CD8-positive, alpha-beta T cell (primary cell): ENCODE measurements at places on chromosomes 6 and 20.

- DNase-seq = no peak
Observed at GRCh38 chr20:58753922-58754551, 61.4 kb downstream of the NPEPL1 start.

DNA sequence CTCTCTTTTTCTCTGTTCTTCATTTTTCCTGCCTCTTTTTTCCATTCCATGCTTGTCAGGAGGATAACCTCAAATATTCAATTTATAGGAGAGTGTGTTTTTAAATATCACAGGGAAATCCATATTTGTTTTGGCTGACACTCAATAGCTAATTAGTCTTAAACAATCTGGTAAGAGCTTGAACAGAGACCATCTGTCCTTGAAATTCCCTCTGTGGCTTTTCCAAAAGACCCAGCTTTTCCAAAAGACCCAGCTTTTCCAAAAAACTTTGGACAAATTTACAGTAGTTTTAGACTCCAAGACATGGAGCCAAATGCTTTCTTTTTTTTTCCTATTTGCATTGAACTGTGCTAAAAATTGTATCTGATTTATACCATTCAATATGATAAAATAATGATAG lies 127.4 kb upstream of the FAM83B start:
- no peak for DNase-seq

GRCh38 chr6:67679566-67680296 lies 955.4 kb upstream of the ADGRB3 start:
- DNase-seq = no peak

DNA sequence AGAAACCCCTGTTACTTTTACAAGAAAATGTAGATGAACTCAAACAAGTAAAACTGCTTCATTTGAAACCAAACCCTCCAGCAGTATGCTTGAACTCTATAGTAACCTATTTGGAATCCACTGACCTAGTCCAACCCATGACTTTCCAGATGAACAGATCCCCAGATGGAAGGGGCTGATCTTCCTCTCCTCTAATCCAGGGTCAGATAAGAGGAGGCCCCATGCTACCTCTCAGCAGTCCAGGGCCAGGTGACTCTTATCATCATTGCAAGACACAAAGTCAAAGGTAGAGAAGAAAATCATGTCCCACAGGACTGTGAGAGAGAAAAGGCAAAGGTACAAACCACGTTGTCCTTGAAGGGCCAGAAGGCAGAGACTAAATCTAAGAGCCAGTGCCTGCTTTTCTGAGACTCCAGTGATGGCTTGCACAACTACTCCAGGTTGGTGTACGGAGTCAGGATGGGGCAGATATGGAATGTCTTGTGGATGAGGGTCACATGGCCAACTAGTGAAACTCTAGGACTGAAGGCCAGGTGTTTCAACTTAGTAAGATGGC lies 81.4 kb upstream of the MYLIP start:
- no peak for DNase-seq

DNA sequence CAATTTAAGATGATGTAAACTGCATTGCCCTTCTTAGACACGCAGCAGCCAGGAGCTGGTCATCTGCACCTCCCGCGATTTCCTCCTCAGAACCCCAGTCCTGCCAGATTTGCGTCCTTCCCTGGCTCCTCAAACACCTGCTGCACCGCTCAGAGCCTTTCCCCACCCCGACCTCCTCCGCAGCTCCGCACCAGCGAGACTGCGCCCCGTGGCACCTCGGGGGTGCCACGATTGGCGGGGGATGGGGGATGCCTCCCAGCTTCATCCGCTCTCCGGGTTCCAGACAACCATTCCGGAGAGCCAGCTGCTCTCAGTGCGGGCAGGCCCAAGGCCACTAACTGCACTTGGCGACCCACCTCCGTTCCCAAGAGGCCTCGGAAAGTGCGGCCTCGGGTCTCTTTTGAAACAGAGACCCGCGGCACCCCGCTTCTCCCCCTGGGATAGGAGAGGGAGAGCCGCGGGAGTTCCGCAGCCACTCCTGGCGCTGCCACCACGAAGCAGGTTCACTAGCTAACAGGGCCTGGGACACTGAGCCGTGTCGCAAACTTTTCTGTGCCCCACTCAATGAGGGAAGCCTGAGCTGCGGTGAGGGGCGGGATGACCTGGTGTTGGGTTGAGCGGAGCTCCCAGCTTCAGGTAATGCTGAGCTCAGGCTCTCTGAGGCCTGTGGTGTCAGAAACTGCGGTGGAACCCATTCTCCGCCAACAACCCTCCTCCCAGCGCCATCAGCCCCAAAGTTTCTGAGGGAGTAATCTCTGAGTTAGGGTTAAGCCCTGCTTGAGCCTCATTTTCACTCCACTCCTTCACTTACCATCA lies 7.3 kb upstream of the TFAP2A start:
- DNase-seq = no peak

- DNase-seq = no peak
Observed at GRCh38 chr20:52129611-52130010, 62.0 kb downstream of the ZFP64 start.

- no peak for DNase-seq
Observed at GRCh38 chr6:112031960-112032359, 21.9 kb upstream of the CCN6 start.

DNA sequence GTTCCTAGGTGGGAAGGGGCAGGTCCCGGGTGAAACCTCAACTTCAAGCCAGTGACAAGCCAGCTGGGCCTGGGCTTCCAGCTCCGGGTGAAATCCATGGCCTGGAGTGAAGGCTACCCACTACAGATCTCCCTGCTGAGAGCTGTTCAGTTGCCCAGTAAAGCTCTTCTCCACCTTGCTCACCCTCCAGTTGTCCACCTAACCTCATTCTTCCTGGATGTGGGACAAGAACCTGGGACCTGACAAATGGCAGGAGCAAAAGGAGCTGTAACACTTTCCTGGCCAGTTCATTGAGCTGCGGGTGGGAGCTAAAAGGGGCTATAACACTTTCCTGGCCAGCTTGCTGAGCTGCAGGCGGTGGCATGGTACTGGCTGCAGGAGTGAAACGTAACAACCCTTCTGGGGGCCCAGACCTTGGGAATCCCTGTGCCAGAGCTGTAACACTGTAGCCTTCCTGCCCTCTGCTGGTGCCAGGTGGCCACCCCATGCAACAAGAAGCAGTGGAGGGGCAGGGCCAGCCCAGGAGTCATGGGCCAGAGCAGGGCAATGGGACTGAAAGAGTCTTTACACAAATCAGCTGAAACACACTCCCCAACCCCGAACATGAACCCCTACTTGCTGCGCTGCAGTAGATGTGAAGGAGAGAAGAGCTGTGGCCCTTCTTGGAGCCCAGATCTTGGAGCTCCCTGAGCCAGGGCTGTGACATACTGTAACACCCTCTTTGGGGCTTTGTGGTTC lies 3.6 kb upstream of the HINT3 start:
- DNase-seq = no peak

GRCh38 chr20:9392892-9393857 lies 121.2 kb upstream of the LAMP5 start:
- DNase-seq = no peak

- no peak for DNase-seq
Observed at GRCh38 chr6:34445313-34445860, 19.5 kb upstream of the RPS10 start.

GRCh38 chr20:49028684-49029083 lies 17.4 kb upstream of the CSE1L start:
- DNase-seq = peak; percentile 19

- no peak for DNase-seq
Observed at GRCh38 chr20:59835448-59836395, 97.7 kb downstream of the SYCP2 start.

DNA sequence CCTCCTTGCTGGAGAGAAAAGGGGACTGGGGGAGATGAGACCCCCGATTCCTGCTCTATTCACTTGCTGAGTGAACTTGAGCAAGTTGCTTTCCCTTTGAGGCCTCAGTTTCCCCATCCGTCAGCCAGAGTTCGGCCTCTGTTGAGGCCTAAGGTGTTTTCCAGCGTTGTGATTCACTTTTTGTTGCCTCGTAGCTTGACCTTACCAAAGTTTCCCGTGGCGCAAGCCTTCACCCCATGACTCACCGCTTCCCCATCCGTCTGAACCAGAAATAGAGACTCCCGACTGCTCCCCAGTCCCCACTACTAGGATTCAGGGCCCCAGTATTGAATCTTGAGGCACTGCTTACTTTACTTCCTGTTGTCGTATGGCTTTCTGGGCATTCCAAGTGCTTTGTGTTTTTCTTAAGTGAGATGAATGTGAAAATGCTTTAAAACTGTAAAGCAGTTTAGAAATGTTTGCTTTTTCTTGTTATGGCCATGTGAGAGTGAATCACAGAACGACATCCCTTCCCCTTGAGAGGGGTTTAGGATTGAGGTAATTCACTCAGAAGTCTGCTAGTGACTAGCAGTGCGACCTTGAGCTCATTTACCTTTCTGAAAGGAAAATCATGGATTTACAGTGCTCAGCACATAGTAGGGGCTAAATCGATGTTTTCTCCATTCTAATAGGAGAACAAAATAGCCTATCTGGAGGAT lies 1.2 kb downstream of the CHMP4B start:
- no peak for DNase-seq

DNA sequence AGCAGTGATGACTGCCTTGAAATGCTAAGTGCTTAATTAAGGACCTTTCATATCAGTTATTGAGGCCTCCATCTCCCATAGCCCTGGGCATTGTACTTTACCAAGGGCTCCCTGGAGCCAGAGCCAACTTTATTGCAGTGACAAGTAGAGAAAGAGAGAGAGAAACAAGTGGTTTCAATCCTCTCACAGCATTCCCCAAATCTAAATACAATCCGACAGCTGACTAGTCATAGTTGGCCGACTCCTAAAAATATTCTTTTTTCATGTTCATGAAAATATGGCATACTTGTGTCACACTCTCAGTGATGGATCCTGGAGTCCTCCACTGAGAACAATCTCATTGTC lies 127.0 kb upstream of the TFAP2D start:
- no peak for DNase-seq

DNA sequence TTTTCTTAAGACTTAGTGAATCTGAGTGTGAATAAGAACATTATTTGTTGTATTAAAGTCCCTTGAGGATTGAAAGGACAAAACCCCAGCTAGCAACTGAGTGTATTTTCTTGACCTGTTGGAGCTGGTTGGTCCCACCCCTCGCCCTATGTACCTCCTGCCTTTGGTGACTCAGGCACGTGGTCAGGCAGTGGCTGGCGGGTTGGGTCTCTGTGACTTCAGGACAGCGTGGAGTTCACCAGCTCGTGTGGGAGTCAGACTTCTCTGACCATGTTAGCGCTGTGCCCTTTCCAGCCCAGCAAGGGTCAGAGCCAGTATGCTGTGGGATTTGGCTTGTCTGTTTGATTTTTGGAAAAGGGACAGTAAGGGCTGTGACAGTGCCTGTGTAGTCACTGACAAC lies 93.7 kb downstream of the SSR1 start:
- no peak for DNase-seq

GRCh38 chr6:26016245-26016962 lies 53.8 kb downstream of the TRIM38 start:
- DNase-seq = no peak

- DNase-seq = peak; percentile 63
Observed at GRCh38 chr6:107489636-107490565, at the start of gene SOBP. SOBP (plus strand) TSS chr6:107490117; CDS start chr6:107490617, 500 bp downstream.

DNA sequence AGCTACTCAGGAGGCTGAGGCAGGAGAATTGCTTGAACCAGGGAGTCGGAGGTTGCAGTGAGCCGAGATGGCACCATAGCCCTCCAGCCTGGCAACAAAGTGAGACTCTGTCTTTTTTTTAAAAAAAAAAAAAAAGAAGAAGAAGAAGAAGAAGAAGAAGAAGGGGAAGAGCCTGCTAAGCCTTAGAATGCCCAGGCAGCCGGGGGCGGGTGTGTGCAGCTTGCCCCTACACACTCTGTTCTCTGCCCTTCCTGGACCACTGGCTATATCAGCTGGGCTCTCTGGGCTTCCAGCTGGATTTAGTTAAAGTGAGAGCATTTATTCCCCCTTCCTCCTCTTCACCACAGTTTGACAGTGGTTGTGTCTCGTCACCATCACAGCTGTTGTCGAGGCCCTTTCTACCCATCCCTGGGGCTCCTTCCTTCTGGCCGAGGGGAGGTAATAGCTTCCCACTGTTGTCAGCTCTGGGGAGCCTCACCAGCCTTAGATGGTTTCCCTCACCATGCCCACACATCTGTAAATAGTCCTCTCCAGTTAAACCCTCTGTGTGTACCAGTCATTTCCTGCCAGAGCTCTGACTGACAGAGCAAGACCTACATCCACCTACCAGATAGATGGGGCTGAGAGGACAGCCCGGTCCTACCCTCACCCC lies 77.6 kb downstream of the TRERF1 start:
- DNase-seq = peak; percentile 55

DNA sequence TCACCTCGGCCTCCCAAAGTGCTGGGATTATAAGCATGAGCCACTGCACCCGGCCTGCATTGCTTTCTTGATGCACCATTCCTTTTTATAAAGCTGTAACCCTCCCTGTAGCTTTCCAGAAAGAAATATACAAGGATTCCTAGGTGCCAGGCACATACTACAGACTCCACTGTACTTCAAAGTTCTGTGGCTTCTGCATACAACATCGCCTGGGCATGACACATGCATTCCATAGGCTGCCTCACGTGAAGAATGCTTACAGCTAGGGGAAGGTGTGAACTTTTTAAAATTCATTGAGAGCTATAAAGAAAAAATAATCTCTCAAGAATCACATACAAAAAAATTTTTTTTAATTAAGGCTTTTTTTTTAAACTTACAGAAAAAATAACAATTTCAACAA lies 50.2 kb downstream of the TRAM2 start:
- no peak for DNase-seq

DNA sequence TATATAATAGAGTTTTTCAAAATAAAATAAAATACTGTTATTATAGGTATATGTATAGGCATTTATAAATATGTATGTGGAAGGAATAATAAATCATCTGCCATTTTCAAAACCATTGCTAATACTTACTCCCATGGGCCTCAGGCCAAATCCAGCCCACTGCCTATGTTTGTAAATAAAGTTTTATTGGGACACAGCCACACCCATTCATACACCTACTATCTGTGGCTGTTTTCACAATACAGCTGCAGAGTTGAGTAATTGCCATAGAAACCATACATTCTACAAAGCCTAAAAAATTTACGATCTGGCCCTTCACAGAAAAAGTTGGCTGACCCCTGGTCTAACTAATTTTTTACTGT lies 9.5 kb downstream of the ALDH5A1 start:
- DNase-seq = no peak

DNA sequence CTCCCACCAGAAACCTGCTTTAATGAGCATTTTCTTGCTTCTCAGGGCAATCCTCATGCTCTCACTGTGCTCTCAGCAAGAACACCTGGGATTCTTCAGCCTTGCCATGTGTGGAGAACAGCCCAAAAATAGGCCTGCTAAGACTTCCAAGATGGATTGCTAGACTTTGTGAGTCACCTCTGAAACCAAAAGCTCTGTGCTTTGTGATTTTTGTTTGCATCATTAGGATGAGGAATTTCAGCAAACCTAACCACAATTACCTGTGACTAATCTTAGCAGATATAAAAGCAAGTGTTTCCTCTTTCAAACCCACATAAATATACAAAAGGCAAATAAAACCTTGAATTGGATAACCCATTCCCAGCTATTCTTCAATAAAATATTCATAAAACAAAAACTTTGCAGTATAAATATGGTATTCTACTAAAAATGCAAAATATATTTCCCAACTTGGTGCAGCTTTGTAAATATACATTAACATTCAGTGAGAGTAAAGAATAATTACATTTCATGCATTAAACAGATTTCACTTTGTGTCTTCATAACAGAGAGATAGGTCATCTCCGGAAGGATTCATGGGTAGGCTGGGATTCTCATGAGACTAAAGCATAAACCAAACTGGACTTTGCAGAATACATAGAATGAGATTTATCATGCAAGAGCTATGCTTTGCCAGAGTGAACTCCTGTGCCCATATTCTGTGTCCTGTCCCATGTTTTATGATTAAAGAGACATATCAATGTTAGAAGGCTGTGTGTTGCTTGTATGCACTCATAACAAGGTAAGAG lies 33.5 kb downstream of the TPBG start:
- no peak for DNase-seq
